ENCODE measurements at places on chromosomes 3 and 15.

DNA sequence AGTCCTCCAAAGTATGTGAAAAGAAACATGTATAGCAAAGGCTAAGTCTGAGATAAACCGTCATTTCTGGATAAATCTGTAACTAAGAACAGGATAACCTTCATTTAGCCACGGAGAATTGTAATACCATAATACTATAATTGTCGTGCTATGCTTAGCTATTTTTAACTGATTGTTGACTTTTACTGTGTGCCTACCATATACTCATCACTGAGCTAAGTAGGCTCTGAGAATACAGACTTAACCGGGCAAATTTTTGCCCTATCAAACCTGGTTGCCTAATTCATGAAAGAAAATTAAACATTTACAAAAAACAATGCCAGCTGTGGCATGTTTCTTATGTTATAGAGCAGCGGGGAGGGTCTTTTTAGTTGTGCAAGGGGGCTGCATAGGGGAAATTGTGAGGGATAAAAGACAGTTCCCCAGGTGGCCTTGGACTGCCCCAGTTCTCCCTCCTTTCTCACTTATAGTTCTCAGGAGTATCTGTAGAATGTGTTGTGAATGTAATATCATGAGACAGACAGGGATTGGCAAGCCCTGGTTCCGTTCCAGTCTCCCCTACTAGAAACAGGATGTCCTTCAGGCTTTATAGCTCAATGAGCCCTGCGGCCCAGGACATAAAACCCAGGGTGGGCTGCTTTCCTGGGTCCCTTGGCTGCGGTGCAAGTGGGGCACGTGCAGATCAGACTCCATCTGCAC is 318.5 kb downstream of the GBE1 start:
- no peaks in the 10 kb centered on the region for H3K4me1 ChIP-seq
- H3K27me3 ChIP-seq = no peaks in the 10 kb centered on the region
- H3K36me3 ChIP-seq = no peaks in the 10 kb centered on the region
- H3K4me3 ChIP-seq = no peak overlapping the region

- DNase-seq = no peak
- peak overlapping the region; percentile 8 for H3K27ac ChIP-seq
- H3K4me1 ChIP-seq = peaks cover 7% of the 10 kb centered on the region
- H3K36me3 ChIP-seq = peaks cover 30% of the 10 kb centered on the region
These were observed 34.3 kb downstream of the USP8 start for GRCh38 chr15:50458348-50459112.

DNA sequence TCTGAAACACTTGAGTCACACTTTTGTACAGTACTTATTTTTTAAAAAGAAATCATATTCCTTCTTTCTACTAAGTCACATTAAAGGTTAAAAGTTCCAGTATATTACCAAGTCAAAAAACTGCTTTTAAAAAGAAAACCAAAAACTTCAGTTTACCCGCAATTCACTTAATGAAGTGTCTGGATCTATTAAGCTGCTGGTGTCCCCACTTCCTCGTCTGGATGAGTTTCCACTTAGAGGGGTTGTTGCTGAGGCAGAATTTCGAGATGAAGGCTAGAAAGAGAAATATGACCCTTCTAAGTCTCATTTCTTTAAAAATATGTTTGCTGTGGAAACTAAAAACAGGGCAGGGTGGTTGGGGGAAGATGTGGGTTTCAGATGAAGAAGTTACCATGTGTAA is 79.7 kb downstream of the LRRFIP2 start:
- no peaks in the 10 kb centered on the region for H3K27me3 ChIP-seq
- H3K27ac ChIP-seq = no peak overlapping the region
- no peaks in the 10 kb centered on the region for H3K4me1 ChIP-seq
- no peak overlapping the region for H3K4me3 ChIP-seq
- no peak for DNase-seq
- H3K36me3 ChIP-seq = peaks cover 5% of the 10 kb centered on the region

DNA sequence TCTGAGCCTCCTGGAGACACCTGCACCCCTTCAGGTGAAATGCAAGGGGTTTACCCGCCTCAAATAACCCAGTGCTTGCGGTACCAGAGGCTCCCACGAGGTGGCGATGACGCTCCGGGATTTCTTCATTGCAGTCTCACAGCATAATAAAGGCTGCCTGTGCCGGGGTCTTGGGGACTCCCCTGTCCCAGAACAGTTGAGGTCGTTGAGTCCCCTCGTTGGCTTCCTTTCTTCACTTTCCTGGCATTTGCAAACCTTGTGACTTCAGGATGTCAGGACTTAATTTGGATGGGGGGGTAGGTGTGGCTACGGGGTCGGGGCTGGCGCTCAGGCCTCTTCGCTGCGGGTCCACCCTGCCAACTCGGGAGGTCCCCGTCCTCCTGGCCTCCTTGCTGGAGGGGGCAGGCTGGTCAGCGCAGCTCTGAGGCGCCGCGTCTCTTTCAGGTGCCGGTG is 1.3 kb downstream of the GNAT1 start:
- DNase-seq = peak; percentile 85
- peaks cover 10% of the 10 kb centered on the region for H3K4me1 ChIP-seq
- H3K27me3 ChIP-seq = peaks cover 25% of the 10 kb centered on the region

- no peak overlapping the region for H3K27ac ChIP-seq
- no peaks in the 10 kb centered on the region for H3K36me3 ChIP-seq
- peaks cover 2% of the 10 kb centered on the region for H3K27me3 ChIP-seq
- peaks cover 4% of the 10 kb centered on the region for H3K4me1 ChIP-seq
These were observed 5.7 kb downstream of the TMEM207 start for GRCh38 chr3:190444006-190444405.

DNA sequence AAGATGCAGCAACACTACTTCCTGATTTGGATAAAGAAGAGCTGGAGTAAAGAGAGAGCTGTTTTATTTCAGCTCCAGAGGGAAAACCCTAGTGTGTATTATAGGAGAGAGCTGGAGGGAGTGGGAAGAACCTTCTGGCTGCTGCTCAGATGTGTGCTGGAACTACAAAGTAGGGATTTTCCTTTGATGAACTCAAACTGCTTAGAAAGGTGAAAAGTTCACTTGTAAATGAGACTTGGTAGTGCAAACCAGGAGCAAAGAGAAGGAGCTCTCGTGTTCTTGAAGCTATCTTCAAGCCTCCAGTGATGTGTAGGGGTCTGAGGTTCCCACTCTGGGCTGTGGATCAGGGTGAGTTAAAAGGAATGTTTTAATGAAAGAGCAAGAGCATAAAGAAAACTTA is 110.4 kb downstream of the EDEM1 start:
- H3K27ac ChIP-seq = no peak overlapping the region
- H3K4me3 ChIP-seq = no peak overlapping the region
- DNase-seq = no peak
- peaks cover 4% of the 10 kb centered on the region for H3K4me1 ChIP-seq

DNA sequence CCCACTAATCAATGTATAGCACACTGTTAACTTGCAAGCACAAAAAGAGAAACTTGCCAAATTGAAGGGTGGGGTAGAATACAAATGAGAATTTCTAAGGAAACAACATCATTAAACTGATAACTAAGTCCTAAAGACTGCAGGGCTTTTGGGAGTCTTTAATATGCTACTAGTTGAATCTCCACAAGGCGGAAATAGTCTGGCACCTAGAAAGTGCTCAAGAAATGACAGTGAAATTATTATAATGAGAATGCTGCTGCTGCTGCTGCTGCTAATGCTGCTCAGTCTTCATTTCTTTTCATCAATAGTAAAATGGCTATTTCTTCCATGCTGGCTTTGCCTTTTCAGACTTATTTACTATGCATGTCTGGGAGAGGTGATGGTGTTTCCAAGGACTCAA is 91.8 kb downstream of the BTD start:
- H3K36me3 ChIP-seq = peaks cover 54% of the 10 kb centered on the region
- DNase-seq = no peak
- H3K4me1 ChIP-seq = no peaks in the 10 kb centered on the region
- no peaks in the 10 kb centered on the region for H3K27me3 ChIP-seq
- no peak overlapping the region for H3K4me3 ChIP-seq
- no peak overlapping the region for H3K27ac ChIP-seq

DNA sequence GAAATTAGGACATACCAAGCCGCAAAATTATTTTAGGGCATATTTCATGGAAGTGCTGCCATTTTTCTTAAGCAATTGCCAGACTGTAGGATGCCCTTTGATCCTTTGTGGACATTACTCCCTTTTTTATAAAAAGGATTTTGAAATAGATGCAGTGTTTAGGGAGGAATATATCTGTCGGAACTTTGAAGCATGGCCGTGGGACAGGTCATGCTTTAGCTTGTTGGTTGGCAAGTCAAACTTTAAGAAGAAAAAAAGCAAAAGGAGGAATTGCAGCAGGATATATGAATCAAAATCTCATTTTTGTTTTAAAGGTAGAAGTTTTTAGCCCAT is 122.1 kb downstream of the MCTP2 start:
- H3K27me3 ChIP-seq = no peaks in the 10 kb centered on the region
- no peak overlapping the region for H3K4me3 ChIP-seq

GRCh38 chr3:55742022-55742831 is 255.1 kb upstream of the WNT5A start:
- no peak overlapping the region for H3K4me3 ChIP-seq
- H3K36me3 ChIP-seq = no peaks in the 10 kb centered on the region
- no peak for DNase-seq
- H3K27me3 ChIP-seq = no peaks in the 10 kb centered on the region

- no peak overlapping the region for H3K27ac ChIP-seq
- no peak for DNase-seq
- no peak overlapping the region for H3K4me3 ChIP-seq
- no peaks in the 10 kb centered on the region for H3K36me3 ChIP-seq
- H3K4me1 ChIP-seq = no peaks in the 10 kb centered on the region
These were observed 47.4 kb upstream of the DCLK3 start for GRCh38 chr3:36811768-36812167.

DNA sequence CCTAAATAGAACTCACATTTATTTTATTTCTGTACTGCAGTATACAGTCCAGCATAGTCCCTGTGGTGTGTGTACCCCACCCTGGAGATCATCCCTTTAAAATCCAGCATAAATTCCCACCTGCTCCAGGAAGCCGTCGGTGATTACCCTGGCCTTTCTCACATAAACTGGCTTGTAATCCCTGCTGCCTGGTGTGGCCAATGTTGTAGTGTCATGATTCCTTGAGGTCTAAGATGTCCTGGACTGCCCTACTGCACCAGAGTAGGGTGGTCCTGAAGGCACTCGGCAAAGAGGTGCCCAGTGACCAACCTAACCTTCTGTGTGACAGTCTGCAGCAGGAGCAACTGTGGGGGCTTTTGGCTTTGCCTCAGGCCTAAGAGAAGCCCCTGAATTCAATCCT is 58.9 kb downstream of the ITGA11 start:
- no peak overlapping the region for H3K27ac ChIP-seq

GRCh38 chr15:99006146-99006545 is 1.4 kb downstream of the PGPEP1L start:
- no peaks in the 10 kb centered on the region for H3K36me3 ChIP-seq
- H3K4me1 ChIP-seq = no peaks in the 10 kb centered on the region
- no peak overlapping the region for H3K27ac ChIP-seq
- no peak overlapping the region for H3K4me3 ChIP-seq
- peaks cover 6% of the 10 kb centered on the region for H3K27me3 ChIP-seq

- no peaks in the 10 kb centered on the region for H3K27me3 ChIP-seq
- H3K4me1 ChIP-seq = no peaks in the 10 kb centered on the region
- no peak overlapping the region for H3K4me3 ChIP-seq
- no peak for DNase-seq
These were observed 1280.5 kb downstream of the OTOL1 start for GRCh38 chr3:162777118-162777517.

- no peaks in the 10 kb centered on the region for H3K27me3 ChIP-seq
- peak; percentile 68 for DNase-seq
- peaks cover 27% of the 10 kb centered on the region for H3K36me3 ChIP-seq
These were observed 734 bp downstream of the TBL1XR1 start for GRCh38 chr3:177196456-177197040.

GRCh38 chr15:68441045-68441743 is 9.2 kb upstream of the ITGA11 start:
- peaks cover 86% of the 10 kb centered on the region for H3K27me3 ChIP-seq
- H3K36me3 ChIP-seq = no peaks in the 10 kb centered on the region
- H3K27ac ChIP-seq = no peak overlapping the region
- H3K4me1 ChIP-seq = no peaks in the 10 kb centered on the region
- no peak overlapping the region for H3K4me3 ChIP-seq

Measured in activated CD8-positive, alpha-beta memory T cell treated with anti-CD3 and anti-CD28 coated beads, Interleukin-2, amount 10 ng/mL, durations not matched to agents 7 days and 5 days (primary cell).